Forelimb muscle (tissue), 1 donor: ENCODE measurements at places on chromosomes 16 and 17. TPM values are rescaled to one million over a fixed set of nuclear protein-coding genes. Genes with fewer than 3 reads are reported as not detected.

DNA sequence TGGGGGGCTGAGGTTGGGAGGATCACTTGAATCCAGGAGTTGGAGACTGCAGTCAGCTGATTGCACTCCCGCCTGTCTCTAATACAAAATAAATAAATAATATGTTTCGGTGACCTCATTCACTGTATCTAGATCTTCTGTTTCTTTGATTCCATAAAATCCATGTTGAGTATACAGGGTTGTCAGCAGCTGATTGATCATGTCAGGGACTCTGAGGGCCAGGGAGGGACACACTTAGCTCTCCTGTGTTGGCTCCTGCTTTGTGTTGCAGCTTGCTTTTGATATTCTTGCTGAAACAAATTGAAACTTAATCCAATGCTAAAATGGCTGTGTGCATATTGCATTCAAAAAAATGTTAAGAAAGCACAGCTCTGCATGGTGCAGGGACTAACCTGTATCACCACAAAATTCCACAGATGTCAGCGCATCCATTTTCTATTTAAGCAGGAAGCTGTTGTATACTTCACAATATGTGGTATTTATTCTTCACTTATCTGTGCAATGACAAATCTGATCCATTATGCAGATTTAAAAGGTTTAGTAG, 454.5 kb downstream of the CDH11 start:
- DNase-seq = no peak

DNA sequence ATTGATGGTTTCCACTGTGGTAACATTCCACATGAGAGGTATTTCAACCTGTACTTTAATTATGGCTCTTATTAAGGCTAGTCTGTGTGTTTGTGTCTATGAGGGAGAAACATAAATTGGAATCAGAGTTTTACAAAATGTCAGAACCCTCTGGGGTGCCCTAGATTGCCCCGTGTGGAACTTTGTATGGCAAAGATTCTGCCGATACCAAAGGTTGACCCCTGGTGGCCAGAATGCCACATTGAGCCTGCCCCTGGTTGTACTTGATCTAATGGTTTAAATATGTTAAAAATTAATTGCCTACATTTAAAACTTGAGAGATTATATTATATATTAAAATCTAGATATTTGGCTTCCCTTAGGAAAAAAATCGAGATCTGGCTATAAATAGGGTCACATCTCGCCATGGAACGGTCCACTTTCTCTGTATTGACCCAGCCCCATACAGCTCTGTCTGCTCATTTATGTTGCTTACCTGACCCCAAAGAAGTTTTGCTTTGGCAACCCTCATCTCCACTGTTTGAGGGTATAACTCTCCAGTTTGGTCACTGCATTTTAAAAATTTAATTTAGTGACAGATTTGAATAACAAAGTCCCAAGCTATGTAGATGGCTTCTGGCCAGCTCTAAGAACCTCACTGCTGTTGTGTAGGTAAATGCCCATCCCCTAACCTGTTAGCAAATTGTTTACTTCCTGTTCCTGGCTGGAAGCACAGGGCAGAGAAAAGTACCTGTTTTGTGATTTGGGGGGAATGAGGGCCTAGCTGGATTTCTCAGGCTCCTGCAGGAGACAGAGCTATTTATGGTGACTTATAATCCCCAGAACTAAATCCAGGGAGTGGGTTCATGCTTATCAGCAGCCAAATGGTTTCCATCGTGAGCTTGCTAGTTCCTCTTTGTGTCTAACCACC, 95.0 kb downstream of the PLCG2 start:
- no peak for DNase-seq

DNA sequence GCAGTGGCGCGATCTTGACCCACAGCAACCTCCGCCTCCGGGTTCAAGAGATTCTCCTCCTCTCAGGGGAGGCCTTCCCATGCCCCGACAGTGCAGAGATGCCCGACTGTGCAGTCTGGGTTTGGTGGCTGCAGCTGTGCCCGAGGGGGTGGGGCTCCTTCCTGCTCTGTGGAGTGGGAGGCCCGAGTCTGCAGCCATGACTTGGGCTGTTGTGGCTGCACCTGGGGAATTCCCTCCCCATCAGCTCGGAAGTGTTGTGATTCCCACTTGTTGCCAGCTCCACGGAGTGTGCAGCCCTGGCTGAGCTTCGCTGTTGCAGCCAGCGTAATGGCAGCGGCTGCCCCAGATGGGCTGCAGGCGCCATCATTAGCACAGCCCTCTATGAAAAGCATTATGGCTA, 66.4 kb upstream of the SMIM36 start:
- no peak for DNase-seq

DNA sequence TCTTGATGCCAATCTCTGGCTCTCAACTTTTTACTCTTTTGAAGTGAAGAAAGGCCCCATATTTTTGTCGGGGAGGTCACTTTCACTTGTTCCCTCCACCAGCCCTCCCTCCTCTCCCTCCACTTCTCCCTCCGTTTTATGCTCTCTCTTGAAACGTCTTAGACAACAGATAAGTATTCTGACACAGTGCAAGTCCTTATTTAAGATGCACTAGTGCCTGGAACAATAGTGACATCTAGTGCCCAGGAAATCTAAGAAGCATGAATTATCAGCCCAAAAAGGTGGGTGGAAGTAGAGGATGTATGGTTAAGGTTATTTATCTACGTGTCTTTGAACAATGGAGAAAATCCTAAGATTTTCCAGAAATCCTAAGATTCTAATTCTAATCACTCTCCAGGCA, 17.9 kb downstream of the PSME3IP1 start:
- no peak for DNase-seq

- no peak for DNase-seq
Measured at GRCh38 chr17:82390860-82391435, 19.4 kb downstream of the UTS2R start.

GRCh38 chr16:83231729-83232128, 576.0 kb upstream of the HSBP1 start:
- DNase-seq = no peak

GRCh38 chr17:80604009-80604669, 59.5 kb downstream of the RPTOR start:
- DNase-seq = no peak

GRCh38 chr17:12821376-12821940, 32.2 kb downstream of the ARHGAP44 start:
- DNase-seq = no peak

DNA sequence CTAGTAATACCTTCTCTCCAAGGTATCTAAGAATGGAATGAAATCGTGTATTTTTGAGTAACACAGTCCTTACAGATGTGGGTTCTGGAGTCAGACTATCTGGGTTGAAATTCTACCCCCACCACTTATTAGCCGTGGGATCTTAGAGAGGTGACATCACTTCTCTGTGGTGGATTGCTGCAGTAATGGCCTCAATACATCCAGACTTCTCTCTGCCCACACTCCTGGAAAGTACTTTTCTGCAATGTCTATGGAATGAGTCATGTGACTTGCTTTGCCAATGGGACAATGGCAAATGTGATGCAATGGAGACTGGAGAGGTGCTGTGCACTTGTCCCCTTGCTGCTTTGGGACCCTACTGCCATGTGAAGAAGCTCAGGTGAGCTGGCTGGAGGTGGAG, 418.2 kb downstream of the HAPSTR1 start:
- no peak for DNase-seq

DNA sequence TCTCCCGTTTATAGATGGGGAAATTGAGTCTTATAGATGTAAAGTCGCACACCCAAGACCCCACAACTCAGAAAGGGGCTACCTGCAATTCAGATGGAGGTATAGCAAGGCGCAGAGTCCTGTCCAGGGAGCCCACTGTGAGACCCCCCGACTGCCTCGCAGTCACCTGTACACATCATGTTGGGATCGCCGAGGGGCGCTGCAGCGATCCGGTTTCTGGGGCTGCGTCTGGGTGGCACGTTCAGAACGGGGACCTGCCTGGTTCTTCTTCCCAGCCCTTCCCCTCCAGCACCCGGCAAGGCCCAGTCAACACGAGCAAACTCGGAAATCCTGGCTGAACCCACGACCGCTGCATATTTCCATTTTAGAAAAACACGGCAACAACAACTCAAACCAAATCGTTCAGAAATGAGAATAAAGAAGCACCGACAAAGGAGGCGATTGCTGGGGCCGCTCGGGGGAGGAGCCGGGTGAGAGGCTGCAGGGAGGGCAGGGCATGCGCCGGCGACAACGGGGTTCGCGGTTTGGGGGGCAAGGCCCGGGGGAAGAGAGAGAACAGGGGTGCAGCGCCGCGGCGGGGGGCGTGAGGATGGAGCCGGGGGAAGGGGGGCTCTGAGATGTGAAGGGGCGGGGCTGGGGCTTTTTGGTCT, 643 bp downstream of the HSDL1 start:
- no peak for DNase-seq

GRCh38 chr17:2403044-2403443, 2.2 kb upstream of the MNT start:
- no peak for DNase-seq

DNA sequence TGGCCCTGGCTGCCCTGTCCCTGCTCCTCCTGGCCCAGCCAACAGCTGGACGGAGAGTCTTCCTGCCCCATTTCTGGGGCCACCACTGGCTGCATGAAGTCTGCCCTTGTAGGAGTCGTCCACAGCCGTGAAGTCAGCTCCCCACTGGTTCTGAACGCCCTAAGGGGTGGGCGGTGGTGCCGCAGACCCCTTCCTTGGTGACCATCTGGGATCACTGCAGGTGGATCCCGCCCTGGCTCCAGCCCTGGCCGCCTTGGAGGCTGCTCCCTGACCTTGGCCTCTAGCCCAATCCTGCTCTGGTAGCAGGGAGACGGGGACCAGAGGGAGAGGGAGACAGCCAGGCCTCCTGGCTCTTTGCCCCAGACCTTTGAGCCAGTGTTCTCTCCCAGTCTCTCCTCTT, 35.4 kb downstream of the MGAT5B start:
- no peak for DNase-seq

- DNase-seq = no peak
Measured at GRCh38 chr16:1530883-1531637, 2.4 kb upstream of the TMEM204 start.

DNA sequence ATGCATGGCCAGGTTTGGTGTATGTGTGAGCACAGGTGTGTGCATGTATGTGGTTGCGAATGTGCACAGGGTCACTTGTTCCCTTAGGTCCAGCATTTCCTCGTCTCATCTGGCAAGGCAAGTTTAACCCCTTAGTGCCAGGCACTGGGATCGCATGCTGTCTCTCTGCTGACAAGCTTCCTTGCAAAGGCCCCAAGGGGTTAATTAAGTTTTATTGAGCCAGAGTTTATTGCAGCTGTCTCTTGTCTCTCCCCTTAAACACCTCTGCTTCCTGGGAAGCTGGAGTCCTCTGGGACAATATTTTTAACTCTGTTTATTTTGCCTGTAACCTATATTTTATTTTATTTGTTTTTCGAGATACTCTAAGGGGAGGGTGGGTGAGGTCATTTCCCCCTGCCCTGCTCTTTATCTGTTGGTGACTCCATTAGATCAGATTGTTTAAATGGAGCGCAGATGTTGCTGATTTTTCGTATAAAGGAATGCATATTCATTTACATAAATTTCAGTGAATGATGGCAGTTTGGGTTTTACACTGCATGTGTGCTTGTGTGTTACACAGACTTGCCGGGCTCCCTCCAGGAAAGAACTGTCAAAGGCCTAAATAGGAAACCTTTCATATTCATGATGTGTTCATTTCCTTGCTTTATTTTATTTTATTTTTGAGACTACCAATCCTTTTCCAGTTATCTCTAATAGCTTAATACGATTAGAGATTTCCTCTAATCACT, 99.7 kb downstream of the CBLN1 start:
- no peak for DNase-seq

- DNase-seq = no peak
Measured at GRCh38 chr17:1203967-1204291, 24.1 kb upstream of the ABR start.

- DNase-seq = no peak
Measured at GRCh38 chr17:2138318-2138717, 83.4 kb downstream of the HIC1 start.

DNA sequence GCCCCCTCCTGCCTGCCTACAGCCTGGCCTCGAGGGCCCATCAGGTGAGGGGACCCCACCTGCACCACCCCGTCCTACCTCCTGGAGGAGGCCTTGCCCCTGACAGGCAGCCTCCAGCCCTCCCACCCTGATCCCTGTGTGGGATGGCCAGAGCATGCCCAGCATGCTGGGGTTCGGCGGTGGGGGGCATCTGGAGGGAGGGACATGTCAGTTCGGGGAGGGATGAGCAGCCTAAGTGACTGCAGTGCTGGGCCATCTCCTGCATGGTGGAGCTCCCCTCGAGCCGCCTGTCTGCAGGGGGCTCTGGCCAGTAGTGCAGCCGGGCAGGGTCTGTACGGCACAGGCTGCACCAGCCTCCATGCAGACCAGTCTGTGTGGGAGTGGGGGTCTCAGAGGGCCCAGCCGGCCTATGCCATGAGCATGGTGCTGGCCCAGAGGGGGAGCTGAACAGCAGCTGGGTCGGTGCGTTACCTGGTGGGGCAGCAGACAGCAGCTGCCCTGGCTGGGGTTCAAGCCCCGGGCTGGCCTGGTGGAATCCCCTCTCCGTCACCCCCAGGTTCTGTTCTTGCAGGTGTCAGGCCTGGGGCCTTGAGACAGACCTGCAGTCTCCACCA, 4.0 kb upstream of the RNPS1 start:
- no peak for DNase-seq

GRCh38 chr17:10724546-10725195, 5.2 kb downstream of the TMEM220 start:
- no peak for DNase-seq

DNA sequence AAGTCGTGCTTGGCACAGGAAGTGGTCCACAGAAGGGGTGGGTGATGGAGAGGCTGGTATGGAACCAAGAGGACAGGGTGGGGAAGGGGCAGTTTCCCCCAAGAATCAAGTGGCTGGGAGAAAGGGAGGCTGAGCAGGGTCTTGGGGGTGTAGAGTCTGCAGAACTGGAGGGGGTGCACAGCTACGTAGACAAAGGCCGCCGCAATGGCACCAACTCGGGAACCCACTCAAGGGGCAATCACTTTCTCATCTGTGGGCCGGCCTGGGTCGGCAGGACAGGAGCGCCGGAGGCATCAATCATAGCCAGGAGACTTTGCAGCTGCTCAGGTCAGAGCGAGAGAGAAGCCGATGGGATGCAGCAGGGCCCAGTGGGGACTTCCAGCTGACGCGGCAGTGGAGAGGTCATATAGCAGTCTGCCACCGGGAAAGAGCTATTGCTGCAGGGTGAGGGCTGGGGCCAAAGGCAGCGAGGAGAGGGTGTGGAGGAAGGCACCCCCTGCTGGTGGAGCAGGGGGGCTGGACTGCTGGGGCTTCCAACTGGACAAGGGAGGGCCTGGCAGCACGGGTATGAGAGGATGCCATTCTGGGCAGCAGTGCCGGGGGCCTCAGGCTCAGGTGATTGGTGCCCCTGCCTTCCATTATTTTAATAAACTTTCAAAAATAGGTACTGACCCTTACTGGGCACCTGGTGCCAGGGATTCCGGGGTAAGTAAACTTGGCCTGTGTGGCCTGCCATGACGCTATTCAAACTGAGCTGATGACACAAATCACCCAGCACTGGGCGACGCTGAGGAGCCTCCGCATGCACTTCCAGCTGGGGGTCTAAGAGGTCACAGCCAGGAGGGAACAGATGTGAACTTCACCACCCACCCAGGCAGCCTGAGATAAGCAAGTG, 52.5 kb upstream of the MTSS2 start:
- no peak for DNase-seq

HNF1B gene
- not detected for polyA plus RNA-seq

SPATA32 gene
- 0.11 TPM for polyA plus RNA-seq

CHTF18 gene
- polyA plus RNA-seq = 15.4 TPM

MT1F gene
- polyA plus RNA-seq = 1.6 TPM

KRT13 gene
- polyA plus RNA-seq = not detected

XAF1 gene
- 10.0 TPM for polyA plus RNA-seq

PRKCB gene
- 1.2 TPM for polyA plus RNA-seq

SLC6A4 gene
- polyA plus RNA-seq = 0.11 TPM

KRTAP4-1 gene
- polyA plus RNA-seq = not detected
